ENCODE measurements at places on chromosomes 3 and 15.

GRCh38 chr15:74380361-74381189 lies 13.1 kb upstream of the CYP11A1 start:
- no peak for DNase-seq

- DNase-seq, result no peak
Measured at GRCh38 chr15:85999658-86000057, 80.0 kb upstream of the AGBL1 start.

- DNase-seq, result no peak
Measured at GRCh38 chr15:89016549-89017041, 71.7 kb upstream of the ABHD2 start.

- DNase-seq, result no peak
Measured at GRCh38 chr3:63857311-63857710, 6.3 kb downstream of the THOC7 start.

GRCh38 chr3:87001473-87002098 lies 10.6 kb upstream of the VGLL3 start:
- DNase-seq, result no peak

DNA sequence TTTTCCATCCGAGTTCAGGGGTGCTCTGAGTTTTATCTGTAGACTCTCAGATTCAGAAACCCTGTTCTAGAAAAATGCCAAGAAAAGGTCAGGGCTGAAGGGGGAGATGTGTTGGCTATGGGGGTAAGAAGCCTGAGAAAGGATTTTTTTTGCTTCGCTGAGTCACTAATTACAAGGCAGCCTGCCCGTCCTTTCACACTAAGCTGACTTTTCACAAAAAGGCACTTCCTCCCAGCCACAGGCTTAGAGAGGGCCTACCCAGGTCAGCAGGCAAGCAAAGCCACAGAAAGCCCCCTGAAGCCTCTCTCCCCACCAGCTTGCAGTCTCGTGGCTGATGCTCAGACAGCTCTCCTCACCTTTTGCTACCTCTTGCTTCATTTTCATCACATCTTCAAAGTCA lies 192.6 kb upstream of the PRICKLE2 start:
- peak; percentile 19 for DNase-seq

GRCh38 chr3:78838362-78838761 lies 929.4 kb downstream of the ROBO1 start:
- DNase-seq, result no peak

DNA sequence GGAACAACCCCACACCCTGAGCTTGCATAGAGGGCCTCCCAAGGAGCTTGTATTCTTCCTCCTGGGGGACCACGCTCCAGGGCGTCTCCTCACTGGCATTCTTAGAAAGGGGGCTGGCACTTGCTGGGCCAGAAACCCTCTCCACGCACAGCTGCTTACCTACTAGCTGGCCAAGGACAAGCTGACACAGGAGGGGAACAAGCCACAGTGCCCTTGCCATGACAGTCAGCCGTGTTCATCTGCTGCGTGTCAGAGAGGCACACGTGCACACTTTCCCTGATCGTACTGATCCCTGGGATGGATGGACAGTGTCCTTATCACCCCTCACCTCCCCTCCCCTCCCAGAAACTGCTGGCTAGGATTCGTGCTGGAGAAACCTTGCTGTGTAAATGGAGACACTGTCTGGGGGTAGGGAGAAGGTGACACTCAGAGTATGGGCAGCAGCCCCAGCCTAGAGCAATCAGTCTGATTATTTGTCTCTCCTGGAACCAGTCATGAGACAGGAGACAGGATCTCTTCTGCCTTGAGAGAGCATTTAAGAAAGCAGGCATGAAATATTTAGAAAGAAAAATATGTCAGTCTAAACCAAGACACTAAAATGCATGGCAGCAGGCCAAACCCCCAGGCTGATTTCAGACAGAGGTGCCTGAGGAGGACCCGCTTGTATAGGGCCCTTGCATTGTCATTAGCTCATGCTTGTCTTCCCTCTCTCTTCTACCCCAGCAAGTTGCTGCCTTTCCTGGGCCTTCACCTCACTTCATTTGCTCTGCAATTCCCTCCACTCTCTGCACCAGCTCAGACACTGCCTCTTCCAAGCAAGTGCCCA lies 311.8 kb upstream of the TRIM42 start:
- DNase-seq, result no peak

Data from lung microvascular endothelial cell (primary cell).